ENCODE measurements at places on chromosomes 3 and 15.

- no peak for DNase-seq
Measured at GRCh38 chr3:61141227-61141626, 110.0 kb downstream of the FHIT start.

DNA sequence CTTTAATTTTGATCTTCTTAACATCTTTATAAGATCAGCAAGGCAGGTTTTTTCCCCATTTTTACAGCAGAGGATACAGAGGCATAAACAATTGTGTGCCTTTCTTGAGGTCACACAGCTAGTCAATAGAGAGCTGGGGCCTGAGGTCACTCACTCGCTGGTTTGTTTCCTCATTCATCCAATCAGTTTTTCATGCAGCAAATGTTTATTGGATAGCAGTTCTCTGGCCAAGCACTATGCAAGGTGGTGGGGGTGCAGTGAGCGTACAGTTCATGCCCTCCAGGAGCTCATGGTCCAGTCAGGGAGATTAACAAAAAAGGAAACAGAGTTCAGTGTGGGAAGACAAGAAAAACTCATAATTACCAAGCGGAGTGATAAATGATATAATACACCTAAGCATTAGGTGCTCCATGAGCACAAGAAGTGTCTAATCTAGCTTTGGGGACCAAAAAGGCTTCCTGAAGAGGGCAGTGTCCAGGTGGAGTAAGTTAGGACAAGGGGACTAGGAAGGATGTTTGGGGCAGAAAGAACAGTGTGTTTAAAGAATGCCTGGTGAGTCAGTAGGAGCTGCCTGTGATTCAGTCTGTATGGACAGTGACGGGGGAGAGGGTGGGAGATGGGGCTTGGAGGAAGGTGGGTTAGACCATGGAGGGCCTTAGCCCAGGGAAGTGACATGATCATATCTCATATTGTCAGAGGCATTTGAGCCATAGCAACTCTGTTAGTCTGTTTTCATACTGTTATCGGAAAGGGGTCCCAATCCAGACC is 29.3 kb downstream of the MAP2K5 start:
- DNase-seq: no peak

DNA sequence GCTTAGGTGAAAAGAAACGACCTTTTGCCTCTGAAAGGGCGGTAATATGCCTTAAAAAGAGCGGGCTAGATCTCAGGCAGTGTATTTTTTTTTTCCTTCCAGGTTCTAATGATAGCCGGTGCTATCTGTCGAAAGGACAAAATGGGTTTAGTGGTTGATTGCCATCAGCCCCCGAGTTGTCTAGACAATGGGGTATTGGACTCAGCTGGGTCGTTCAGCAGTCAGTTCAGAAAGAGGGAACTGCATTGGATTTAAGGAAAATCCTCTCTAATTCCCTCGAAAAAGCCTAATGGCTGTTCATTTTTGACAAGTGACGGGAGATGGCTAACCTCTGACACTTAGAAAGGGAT is 728 bp downstream of the EIF2B5 start:
- DNase-seq: no peak

DNA sequence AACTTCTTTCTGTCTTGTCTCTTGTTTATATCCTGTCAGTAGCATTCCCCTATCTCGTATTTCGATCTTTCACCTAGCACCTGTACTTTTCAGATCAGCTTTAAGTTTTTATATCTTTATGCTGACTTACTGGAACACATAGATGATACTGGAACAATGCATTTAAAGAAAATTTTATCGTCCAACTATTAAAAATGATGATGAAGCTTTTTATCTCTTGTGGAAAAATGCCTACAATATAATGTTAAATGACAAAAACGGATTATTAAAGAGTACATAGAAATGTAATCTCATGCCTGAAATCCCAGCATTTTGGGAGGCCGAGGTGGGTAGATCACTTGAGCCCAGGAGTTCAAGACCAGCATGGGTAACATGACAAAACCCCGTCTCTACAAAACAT is 139.5 kb downstream of the ZPLD1 start:
- no peak for DNase-seq

DNA sequence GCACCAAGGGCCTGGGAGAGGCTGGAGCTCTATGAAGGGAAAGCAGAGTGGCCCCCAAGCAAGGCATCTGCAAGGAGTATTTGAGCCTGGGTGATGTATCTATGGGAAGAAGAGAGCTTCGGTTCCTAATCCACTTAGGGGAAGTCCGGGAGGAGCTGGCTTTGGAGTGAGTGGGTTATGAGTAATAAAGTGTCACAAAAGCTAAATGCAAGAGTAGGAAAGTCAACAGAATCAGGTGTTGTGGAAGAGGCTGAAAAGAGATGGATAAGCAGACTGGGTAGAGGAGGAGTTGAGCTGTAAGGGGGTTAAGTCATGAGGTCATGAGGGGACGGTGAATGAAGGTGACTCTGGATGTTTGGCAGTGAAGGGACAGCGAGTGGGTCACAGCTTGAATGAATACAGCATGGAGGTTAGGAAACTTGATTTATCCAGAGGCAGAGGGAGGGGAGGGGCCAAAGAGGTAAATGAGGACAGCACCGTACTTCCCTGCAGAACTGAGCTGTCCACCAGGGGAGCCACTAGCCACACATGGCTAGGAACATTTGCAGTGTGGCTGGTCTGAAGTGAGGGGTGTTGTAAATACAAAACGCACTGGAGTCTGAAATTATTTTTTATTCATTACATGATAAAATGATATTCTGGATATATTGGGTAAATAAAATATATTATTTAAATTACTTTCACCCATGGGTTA is 83.3 kb downstream of the ADCY5 start:
- no peak for DNase-seq

DNA sequence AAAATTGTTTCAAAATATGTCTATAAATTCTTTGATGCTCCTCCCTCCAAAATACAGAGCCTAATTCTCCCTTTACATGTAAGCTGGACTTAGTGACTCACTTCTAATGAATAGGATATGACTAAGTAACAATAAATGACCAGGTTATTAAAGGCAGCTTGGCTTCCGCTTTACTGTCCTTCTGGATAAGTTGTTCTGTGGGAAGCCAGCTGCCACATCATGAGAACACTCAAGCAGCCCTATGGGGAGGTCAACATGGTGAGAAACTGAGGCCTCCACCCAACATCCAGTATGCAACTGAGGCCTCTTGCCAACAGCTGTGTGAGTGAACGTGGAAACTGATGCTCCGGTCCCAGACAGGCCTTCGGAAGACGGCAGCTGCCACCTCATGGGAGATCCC is 247.3 kb upstream of the CHRM5 start:
- no peak for DNase-seq

DNA sequence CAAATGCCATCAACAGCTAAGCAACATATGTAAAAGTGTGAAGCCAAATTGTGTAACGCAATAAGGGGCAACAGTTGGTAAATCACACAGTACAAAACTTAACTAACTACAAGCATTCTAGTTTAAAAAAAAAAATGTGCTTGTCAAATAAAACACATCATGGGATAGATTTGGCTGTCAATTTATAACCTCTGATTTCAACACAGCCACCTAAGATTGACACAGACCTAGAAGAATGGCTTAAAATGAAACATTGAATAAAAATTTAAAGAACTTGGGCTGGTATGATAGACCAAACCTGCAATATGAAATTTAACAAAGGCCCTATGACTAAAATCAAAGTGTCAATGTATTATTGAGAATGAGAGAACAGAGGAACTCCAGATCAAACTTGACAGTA is 148.4 kb downstream of the NR1I2 start:
- no peak for DNase-seq

- no peak for DNase-seq
Measured at GRCh38 chr3:28294667-28295413, 53.4 kb downstream of the CMC1 start.

GRCh38 chr3:128620268-128620691 is 30.3 kb downstream of the RPN1 start:
- no peak for DNase-seq

DNA sequence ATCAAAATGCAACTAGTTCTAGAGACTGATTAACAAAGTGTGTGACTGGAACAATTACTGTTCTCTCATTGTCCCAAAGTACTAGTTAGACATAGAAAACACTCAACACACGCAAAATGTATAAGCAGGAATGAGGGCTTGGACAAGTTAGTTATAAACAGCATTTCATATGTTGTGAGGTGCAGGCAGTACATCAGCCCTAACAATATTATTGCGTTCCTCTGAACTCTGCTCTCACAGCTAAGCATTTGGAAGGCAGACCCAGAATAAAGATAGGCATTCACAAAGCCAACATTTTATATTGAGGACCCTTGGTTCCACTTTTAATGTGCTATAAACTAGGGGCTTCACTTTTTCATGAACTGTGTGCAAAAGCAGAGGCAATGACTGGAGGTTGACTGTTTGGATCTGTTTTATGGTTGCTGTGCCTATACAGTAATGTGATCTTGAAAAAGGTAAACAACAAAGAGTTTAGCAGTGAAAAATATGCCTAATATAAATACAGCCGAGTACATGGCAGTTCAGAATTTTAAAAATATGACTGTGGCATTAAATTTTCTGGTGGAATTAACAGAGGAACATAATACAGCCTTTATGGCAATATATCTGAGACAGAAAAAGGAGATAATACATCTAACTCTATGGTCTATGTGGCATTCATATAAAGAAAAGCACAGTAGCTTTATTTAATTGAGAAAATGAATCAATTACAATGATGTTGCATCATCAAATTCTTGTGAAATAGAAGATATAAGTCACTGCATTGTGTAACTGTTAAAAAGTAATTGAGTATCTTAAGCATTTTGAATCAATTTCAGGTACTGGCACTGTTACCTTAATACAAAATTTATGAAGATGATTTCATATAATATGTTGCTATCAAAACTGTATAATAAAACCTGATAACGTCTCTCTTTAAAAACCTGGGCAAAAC is 80.0 kb upstream of the SKOR1 start:
- DNase-seq: no peak

GRCh38 chr15:59696332-59696731 is 7.2 kb upstream of the BNIP2 start:
- DNase-seq: no peak

Data from femur (tissue), 1 donor.